ENCODE measurements at places on chromosomes 16 and 17.

- no peak for DNase-seq
These were observed 108.6 kb downstream of the PRKCB start for GRCh38 chr16:23944381-23944780.

DNA sequence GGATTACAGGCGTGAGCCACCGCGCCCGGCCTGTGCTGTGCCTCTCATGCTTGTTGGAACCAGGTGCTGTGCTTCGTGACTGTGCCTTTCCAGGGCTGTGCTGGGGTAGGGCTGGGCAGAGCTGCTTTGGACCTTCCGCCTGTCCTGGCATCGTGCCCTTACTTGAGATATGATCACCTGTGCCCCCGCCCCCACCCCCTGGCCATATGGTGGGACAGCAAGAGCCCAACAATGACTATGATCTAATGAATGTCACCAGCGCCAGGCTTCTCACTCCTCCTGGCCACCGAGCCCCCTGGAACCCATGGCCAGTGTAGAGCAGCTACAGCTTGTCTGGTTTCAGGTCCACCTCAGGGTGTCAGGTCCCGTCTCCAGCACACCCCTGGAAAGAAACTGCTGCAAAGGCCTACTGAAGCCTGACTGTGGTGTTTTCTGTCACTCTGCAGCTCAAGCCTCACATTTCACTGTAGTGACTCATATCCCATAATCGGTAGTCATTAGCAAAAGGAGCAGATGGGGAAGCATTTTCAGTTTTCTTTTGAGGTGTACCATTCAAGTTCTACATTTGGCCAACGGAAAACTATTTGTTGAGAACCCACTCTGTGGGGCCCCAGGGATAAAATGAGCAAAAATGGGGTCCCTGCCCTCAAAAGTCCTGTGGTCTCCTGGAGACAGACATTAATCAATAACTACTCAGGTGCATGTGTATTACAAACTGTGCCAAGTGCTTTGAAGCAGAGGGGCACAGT lies 22.1 kb downstream of the FCSK start:
- no peak for DNase-seq

GRCh38 chr16:50244504-50245416 lies 21.6 kb upstream of the ADCY7 start:
- DNase-seq: no peak

DNA sequence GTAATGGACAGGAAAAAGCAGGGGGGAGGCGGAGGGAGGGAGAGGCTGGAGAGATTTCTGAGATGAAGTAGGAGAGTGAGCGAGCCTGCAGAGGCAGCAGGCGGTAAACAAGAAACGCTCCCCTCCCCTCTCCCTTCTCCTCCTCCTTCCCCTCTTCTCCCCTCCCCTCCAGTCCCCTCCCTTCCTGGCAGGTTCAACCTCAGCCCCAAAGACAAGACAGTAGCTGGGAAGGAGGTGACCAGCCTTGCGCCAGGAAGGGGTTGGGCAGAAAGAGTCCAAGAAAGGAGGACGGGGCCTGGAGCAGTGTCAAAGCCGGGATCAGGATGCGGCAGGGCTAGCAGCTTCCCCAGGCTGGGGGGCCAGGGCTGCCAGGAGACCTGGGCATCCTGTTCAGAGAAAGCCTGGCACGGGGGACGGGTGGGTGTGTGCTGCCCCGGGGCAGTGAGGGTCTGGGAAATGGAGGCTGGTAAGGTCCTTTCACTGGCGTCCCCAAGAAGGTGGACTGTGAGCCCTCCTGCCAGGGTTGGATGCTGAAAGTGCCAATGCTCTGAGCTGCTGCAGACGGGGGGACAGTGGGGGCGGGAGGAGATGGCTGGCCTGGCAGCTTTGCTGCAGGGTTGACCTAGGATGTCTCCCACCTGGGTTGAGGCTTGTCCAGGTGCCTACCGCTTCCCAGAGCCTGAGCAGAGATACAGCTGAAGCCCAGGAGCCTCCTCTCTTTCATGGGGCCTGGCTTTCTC lies 261.6 kb upstream of the TNRC6C start:
- no peak for DNase-seq

GRCh38 chr17:56478836-56479447 lies 114.6 kb upstream of the NOG start:
- DNase-seq: no peak

DNA sequence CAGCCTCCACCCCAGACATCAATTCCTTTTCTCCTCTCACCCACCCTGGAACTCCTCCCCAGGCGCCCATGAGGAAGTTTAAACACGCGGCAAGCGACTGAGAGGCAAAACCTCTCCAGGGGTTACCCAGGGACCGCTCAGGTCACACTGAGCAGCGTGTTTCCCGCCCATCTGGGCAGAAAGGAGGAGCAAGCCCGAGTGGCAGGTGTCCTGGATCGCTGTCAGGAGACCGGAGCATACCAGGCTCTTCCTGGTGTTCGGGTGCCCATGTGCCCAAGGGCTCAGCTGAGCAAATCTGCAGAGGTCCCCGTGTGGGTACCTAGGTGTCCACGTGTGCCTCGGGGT lies 491 bp downstream of the SLC25A19 start:
- DNase-seq: no peak

- no peak for DNase-seq
These were observed at the start of gene RHBDF1 for GRCh38 chr16:72561-73548. TSS of gene RHBDF1 (minus strand) at chr16:72631. CDS start at chr16:65015, 7,616 bp downstream.

DNA sequence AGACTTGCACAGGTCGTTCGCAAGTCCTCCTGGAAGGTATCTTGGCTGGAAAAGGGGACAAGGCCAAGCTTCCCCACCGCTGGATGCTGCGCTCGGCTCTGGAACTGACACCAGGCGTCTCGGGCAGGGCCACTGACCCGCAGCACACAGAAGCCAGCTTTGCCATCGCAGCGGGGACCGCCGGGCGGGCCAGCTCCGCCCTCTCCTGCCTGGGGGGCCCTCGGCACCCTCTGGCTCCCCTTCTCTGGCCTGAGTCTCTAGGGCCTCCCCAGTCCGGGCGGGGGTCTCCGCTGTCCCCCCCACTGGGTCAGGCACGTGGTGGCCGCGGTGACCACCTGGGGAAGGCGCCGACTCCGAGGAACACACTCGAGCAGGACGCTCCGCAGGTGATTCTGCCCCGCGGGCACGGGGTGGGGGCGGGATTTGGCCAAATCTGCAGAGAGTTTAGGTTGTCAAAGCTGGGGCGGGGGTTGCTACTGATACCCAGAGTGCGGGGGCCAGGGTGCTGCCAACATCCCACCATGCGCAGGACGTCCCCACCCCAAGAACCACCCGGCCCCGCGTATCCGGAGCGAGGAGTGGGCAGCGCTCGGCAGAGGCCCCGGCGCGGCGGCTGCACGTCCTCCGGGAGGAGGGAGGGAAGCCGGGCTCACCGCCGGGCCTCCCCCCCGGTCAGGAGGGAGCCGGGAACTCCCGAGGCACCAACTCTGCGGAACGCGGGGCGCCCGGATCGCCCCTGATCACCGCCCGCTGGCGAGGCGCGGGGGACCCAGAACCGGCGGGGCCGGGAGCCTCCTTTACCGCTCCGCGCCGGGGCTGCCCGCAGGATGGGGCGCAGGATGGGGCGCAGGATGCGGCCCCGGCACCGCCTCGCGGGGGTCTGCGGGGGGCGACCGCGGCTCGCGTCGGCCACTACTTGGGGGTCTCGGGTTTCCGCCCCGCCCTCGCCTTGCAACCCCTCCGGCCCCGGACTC lies 744 bp upstream of the METRNL start:
- DNase-seq: no peak

GRCh38 chr17:82240506-82241182 lies 11.8 kb downstream of the SLC16A3 start:
- no peak for DNase-seq

- DNase-seq: no peak
These were observed 84.4 kb upstream of the CCL1 start for GRCh38 chr17:34447406-34447805.

DNA sequence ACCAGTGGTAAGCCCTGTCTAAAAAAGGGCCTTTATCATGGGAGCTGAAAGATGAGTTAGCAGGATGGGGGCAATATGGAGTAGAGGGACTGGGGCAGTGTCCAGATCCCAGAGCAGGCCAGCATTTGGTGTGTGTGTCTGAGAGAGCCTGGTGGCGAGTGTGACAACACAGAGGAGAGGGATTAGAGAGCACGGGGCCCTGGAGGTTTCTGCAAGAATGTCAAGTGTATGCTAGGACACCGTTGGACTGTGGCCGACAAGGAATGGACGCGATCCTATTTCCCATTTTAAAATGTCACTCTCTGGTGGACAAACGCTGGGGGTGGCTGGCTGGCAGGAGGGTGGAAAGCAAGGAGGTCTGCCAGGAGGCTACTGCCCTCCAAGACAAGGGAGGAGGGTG lies 12.4 kb downstream of the TAC4 start:
- no peak for DNase-seq

DNA sequence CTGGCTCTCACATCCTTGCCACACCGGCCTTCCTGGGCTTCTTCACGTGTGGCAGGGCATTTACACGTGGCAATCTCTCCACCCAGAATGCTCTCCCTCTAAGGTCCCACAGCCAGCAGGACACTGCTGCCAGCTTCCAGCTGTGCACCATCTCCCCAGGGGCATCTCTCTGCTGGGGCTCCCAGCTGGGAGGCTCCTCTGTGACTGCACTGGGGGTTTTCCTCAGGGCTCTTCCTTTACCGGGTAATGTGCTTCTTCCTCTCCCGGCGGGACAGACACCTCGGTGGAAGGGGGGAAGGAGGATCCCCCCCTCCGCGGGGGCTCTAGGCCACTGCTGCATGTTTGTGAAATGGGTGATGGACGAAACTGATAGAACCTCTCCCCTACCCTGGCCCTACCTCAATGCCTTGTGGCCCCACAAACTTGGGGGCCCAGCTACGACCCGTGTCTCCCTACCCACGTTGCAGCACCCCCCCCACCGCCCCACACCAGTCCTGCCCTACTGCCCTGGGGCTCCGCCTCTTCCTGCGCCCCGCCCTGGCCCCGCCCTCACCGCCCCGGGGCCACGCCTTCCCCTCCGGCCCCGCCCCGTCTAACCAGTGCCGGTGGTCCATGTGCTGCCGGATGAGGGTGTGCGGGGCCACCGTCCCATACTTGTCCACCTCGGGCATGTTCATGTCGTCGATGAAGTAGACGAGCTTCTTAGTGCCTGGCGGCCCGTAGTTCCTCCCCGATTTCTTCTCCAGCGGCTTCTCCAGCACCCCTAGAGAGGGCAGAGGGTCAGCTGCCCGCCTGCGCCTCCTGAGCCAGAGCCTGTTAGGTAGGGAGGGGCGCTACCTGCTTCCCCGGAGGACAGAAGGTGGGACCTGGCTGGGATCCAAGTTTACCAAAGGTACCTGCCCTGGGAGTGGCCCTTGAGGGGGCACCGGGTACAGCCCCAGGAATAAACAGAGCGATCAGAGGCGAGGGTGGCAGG lies 92.6 kb downstream of the DNAH17 start:
- DNase-seq: peak; percentile 31

DNA sequence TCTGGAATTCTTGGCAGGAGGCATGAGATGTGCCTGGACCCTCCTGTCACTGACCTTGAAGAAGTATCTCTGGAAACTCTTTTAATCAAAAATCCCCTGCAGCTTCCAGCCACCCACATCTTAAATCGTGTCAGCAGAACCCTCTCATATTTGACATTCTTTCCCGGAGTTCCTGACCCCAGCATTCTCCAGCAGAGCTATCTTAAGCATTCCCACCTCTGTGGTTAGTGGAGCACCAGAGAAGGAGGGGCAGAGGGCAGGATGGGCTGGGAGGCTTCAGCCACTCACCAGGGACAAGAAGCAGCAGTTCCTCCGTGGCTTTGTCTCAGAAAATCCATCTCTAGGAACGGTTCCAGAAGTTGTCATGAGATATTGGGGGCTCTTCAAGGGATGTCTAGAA lies 149.9 kb downstream of the RGS9 start:
- no peak for DNase-seq

DNA sequence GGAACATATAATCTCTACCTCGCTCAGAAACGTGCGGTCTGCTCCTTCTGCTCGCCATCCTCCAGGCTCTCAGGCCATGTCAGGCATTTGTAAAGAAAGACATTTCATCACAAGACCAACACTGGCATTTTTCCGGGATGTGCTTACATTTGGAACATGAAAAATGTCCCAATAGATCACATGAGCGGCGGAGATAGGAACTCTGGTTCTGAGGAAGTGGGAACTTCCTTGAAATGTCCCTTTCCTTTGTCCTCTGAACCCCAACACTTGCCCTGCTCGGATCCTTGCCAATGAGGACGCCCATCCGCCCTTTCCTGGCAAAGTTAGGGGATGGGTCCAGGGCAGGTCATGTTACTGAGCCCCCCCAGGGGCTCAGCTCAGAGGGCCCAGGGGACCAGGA lies 130.5 kb downstream of the MAF start:
- DNase-seq: no peak

- no peak for DNase-seq
These were observed 44.0 kb downstream of the MRM1 start for GRCh38 chr17:36645422-36645821.

DNA sequence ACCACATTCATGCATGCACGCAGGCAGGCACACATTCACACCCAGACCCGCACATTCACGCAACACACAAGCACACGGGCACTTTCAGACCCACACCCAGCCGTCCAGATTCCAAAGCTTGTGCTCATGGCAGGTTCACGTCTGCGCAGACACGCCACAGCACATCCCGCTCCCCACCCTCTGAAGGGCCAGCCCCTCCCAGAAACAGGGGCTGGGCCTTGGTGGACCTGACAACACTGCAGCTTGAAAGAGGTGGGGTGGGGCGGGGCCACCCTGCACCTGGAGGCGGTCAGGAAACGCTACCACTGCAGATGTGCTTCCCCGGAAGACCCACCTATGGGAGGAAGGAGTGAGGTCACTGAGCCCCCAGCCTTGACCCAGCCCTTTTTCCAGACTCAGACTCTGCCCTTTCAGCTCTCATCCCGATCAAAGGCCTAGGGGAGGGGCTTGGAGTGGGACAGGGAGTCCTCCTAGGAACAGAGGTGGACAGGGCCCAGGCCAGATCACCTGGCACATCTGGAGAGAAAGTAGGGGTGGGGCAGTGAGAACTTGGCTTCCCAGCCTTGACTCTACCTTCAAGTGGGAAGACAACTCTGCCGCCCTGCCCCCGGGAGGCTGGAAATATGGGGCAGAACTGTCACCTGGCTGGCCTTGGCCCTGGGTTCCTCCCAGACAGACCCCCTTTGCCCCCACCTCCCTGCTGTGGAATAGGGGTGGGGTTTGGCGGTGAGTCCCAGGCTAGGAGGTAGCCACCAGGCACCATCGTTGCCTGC lies 11.0 kb downstream of the P3H4 start:
- no peak for DNase-seq

DNA sequence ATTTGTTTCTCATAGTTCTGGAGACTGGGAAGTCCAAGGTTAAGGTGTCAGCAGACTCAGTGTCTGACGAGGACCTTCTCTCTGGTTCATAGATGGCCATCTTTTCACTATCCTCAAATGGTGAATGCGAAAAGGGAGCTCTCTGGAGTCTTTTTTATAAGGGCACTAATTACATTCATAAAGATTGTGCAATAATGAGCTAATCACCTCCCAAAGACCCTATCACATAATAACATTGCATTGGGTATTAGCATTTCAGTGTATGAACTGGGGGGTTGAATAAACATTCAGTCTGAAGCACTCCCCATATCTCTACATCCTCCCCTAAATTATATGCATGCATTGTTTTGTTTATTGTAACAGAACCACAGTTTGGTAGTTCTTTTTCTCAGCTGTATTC lies 1086.5 kb downstream of the CDH11 start:
- DNase-seq: no peak

DNA sequence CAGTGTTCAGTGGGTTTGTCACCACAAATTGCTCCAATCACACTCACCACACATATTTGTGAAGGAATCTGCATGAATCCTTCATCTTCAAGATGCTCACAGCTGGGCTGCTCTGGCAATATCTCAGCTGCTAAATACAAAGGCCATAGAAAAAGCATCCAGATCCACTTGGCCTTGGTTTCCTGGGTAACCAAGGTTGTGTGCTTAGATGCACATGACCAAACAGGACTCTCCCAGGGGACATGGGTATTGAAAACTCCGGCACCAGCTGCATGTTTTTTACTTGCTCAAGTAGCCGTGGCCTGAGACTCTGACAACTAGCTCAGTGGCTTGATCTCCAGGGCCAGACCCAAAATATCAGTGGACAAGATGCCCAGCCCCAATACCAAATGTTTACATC lies 131.3 kb downstream of the CBLN1 start:
- DNase-seq: no peak

Measured in stimulated activated CD8-positive, alpha-beta memory T cell treated with anti-CD3 and anti-CD28 coated beads, Interleukin-4, amount 100 ng/mL, for 1 hour (primary cell).